ENCODE measurements at places on chromosomes 2 and 18. TPM values are rescaled to one million over a fixed set of nuclear protein-coding genes. Genes with fewer than 3 reads are reported as not detected.

RNF152 gene
- 3.9 TPM for total RNA-seq

C2orf74 gene
- 17.1 TPM for total RNA-seq

L3MBTL4 gene
- total RNA-seq, result 5.8 TPM

SCN1A gene
- under 0.01 TPM for total RNA-seq

MTCL1 gene
- total RNA-seq, result 4.7 TPM

FSHR gene
- total RNA-seq, result 0.95 TPM

HNRNPA3 gene
- 78.6 TPM for total RNA-seq

PRKAG3 gene
- not detected for total RNA-seq

FAM168B gene
- 109 TPM for total RNA-seq

GALNT1 gene
- 47.4 TPM for total RNA-seq

TFCP2L1 gene
- total RNA-seq, result not detected

IHH gene
- total RNA-seq, result not detected

ROCK2 gene
- total RNA-seq, result 12.9 TPM

Measured in cardiac muscle cell (in vitro differentiated cells and primary cell).